Naive thymus-derived CD8-positive, alpha-beta T cell (primary cell): ENCODE measurements at places on chromosomes 1 and 21.

DNA sequence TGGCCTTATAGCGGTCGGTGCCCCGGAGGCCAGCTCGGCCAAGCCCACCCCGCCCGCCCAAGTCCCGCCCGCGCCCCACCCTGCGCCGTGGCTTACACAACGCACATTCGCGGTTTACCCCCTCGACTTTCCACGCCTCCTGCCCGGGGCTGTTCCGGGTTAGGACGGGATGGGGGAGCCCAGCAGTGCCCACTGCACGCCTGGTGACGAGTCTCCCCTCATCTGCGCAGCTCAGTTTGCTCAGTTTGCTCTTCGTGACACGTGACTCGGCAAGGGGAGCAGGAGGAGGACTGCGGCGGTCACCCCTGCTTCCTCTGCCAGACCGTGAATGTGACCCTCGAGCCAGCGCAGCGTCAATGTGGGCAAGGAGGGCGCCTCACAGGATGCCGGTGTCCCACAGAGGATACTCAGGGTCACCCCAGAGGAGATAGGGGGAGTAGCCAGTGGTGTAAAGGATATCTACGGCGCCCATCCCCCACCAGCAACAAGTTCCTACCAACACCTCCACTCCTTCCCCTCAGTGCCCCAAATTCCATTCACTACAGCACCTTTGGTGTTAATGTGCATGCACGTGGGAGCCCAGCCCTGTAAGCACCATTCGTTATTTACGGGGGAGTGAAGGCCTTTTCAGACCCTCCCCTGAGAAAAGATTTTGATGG, 350 bp upstream of the S100A6 start:
- peak; percentile 67 for DNase-seq
- H3K4me3 ChIP-seq, result peak overlapping the region; percentile 95
- peak overlapping the region; percentile 99 for H3K27ac ChIP-seq

GRCh38 chr1:32786856-32787255, 30.3 kb downstream of the YARS1 start:
- H3K4me1 ChIP-seq, result peaks cover 2% of the 10 kb centered on the region
- no peak overlapping the region for H3K4me3 ChIP-seq
- DNase-seq, result no peak
- H3K27me3 ChIP-seq, result no peaks in the 10 kb centered on the region
- no peak overlapping the region for H3K27ac ChIP-seq
- no peaks in the 10 kb centered on the region for H3K36me3 ChIP-seq

DNA sequence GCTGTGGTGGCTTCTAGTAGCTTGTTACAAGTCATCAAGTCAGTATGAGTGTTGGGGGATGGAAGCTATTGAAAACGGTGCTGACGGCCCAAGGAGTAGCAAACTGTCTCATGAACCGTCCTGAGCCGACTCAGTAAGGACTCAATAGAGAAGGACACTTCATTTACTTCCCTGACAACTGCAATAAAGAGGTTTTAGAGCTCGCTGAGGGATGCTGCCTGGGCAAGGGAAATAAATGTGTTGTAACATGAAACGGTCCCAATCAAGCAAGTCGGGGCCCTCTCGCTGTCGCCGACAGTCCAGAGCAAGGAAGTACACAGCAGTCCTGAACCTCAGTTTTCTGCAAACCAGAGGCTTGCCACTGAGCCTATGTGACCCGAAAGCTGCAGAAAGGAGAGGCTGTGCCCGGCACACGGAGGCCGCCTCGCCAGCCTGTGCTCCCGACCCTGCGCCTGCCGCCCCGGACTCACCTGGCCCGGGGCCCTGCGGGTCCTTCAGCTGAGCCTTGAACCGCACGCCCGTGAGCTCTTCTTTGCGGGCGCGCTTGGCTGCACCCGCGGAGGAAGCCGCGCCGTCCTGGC, 423 bp downstream of the URB1 start:
- H3K4me3 ChIP-seq, result peak overlapping the region; percentile 82
- H3K27me3 ChIP-seq, result no peaks in the 10 kb centered on the region
- H3K4me1 ChIP-seq, result peaks cover 59% of the 10 kb centered on the region
- no peak for DNase-seq
- no peaks in the 10 kb centered on the region for H3K36me3 ChIP-seq

DNA sequence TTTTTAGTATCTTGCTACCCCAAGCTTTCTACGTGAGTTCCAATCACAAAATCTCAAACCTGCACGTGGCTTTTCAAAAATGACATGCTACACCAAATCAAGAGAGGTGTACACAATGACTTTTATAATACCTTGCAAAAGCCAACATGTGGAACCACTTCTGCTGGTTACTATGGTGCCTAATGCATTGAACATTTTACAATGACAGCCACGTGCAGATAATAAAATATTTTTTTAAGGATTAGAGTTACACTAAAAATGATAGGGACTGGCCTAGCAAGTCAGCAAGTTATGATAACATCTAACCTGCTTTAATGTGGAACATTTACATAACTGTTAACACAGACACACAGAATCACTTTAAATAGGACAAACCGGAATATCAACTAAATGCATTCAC, 30.2 kb downstream of the EYA3 start:
- DNase-seq, result no peak
- H3K4me3 ChIP-seq, result no peak overlapping the region
- H3K36me3 ChIP-seq, result no peaks in the 10 kb centered on the region

DNA sequence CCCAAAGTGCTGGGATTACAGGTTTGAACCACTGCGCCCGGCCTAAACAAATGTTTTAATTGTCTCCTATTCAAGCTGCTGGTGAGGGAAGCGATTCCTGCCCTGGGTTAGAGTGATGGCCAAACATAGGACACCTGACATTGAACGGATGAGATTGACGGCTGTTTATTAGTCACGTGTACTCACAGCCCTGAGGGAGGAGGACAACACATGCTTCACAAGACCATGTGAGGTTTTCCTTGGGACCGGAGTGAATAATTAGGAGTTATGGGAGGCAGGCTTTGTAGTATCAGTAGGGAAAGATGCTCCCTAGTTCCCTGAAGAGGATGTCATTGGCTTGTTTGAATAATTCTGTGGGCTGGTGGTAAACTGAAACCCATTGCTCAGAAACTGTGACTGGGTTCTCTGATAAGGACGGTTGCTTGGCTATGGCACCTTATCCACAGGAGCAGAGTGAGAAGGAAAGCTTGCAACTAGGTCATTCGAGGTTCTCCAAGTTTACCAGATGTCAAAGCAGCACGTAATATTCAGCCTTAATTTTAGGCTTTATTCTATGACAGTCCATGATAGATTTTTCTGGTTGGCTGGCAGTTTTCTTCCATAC, 245.8 kb downstream of the PLA2G4A start:
- no peaks in the 10 kb centered on the region for H3K36me3 ChIP-seq
- DNase-seq, result no peak
- no peaks in the 10 kb centered on the region for H3K27me3 ChIP-seq
- no peak overlapping the region for H3K27ac ChIP-seq
- H3K4me3 ChIP-seq, result no peak overlapping the region
- peaks cover 4% of the 10 kb centered on the region for H3K4me1 ChIP-seq
